Stimulated activated CD4-positive, alpha-beta T cell treated with anti-CD3 and anti-CD28 coated beads, Interleukin-4, amount 100 ng/mL, for 24 hours (primary cell): ENCODE measurements at places on chromosomes 1 and 21.

DNA sequence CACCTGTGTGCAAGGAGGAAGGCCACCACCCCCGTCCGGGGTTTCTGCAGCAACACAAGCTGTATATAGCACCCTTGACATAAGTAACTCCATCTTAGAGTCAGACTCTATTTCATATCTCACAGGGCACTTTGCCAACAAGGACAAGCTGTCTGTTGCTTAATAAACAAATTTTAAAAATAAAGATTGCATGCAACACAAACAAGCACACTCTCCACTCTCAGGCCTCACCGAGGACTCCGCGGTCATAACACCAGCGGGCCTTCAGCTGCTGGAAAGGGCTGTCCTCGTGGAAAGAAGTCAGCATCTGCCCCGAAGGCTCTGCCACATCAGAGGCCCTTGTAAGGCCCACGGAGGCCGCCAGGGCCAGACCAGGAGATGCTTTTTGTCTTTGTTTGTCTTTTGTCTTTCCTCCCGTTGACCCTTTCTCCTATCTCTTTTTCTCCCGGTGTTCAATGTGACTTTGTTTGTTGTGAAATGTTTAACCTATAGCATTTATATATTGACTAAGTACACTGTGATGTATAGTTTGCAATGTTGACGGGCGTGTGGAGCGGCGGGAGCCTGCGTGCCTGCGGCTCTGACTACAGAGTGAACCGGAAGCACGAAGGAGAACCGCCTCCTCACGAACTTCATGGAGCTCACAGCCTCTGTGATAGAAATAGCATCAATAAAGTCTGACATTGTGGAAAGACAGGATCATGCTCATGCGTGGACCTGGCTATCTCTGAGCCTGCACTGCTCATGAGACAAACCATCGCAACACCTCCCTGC is 24.1 kb downstream of the MEGF6 start:
- no peak for DNase-seq

DNA sequence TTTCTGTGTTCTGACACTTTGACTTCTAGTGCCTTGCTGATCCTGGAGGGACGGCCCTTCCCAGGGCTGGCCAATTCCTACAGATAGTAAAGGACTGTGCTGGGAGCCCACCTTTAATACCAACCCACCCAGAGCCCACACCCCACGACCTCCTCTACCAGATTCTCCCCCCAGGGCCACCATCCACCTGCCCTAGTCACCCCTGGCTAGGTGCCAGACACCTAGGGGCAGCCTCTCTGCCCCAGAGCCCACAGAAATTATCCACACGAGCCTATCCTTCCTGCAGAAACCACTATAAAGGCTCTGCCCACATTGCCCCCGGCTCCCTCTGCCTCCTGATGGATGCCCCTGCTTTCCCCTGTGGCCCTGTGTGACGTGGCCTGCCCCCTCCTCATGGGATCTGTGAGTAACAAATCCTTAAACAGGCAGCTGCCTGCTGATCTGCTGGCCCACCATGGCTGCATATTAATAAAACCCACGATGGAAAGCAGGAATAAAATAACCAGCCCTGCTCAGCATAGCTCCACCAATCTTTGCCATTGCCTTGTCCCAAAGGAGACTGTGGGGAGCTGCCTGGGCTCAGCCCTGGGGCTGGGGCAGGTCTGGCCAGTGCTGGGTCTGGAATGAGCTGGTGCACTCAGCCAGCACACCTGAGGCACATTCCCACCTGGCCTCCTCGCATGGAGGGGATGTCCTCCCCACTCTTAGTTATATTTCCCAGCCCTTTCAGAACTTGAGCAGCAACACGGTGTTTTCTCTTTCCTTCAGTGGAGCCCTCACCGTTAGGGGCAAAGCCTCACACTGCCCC is 488.5 kb downstream of the NPHP4 start:
- no peak for DNase-seq

- DNase-seq = no peak
Measured at GRCh38 chr1:4616831-4617465, 37.5 kb upstream of the AJAP1 start.

- DNase-seq = no peak
Measured at GRCh38 chr1:179137617-179138255, 55.9 kb downstream of the TOR3A start.

DNA sequence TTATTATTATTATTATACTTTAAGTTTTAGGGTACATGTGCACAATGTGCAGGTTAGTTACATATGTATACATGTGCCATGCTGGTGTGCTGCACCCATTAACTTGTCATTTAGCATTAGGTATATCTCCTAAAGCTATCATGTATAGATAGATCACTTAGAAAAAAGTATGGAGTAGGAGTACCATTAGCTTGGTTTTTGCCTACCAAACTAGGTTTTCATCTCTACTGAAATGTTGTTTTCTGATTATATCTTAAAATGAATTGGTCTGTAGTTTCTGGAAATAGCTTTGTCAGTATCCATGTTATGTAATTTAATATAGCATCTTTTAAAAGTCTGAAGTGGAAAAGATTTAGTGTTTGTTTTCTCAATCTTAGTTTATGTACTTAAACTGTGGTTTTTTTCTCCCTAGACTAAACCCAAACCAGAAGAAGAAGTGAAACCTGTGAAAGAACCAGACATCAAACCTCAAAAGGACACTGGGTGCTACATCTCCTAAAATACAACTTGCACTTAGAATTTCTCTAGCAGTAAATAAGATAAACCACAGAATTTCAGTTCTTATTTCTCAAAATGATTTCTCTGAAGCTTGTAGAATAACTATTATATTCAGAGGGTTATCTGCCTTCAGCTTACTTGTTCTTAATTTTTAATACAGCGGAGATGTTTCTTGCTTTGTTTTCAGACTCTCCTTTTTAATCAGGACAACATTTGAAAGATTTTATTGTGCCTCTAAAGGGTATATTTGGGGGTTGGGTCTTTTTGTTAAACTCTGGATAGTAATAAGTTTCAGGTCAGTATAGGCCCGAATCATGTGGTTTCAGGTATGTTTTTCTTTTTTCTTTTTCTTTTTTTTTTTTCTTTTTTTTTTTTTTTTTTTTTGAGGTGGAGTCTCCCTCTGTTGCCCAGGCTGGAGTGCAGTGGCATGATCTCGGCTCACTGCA is 4.5 kb upstream of the FAM177B start:
- DNase-seq = no peak

DNA sequence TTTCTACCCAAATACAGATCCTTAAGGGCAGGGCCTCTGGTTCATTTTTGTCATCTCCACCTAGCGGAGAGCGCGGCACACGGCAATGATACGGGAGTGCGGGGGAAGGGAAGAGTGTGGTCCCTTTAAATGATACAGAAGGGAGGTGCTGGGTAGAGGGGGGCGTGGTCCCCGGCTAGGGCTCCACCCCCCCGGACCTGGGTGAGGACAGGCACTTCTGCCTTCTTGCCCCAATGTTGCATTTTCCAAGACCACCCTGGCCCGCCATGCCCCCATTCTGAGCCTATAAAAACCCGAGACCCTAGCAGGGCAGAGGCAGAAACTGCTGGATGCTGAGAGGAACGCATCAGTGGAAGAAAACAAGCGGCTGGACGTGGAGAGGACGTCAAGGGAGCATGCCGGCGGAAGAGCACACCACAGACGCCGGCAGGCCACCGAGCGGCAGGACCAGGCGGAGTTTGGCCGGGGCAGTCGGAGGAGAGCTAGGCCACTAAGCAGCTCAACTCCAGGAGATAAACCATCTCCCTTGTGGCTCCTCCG is 30.0 kb downstream of the LRRC3 start:
- DNase-seq = peak; percentile 8

DNA sequence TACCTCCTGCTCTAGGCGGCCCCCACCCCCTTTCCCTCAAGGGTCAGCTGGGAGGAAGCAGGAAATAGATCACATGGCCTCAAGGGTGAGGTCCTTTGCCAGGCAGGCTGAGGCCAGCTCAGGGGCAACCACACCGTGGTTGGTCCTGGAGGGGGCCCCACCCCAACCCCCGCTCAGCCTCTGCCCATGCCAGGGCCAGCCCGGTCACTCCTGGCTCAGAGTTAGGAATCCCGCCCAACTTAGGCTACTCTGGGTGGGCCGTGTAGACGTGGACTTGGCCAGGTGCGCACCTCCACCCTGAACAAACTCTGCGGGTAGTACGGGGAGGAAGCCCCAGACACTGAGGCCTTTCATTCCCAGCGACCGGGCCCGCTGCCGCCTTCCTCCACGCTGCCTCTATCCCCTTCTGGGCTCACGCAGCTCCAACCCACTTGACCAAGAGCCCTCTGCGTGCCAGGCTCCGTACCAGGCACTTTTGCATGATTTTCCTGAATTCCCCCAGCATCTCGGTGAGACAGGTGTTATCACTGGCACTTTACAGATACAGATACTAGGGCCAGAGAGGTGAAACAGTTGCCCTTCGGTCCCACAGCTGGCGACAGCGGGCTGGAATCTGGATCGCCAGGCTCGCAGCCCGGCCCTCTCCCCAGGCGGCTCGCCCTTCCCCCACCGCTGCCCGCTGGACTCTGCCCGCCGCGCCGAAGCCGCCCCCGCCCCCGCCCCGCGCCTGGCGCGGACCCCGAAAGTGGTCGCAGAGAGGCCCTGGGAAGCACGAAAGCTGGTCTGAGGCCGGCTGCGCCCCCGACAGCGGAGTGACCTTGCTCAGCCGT is 769 bp downstream of the GALE start:
- DNase-seq = peak; percentile 26

GRCh38 chr1:115324649-115325420 is 13.2 kb downstream of the NGF start:
- DNase-seq = no peak

GRCh38 chr1:5620997-5621396 is 371.2 kb downstream of the NPHP4 start:
- DNase-seq = no peak

DNA sequence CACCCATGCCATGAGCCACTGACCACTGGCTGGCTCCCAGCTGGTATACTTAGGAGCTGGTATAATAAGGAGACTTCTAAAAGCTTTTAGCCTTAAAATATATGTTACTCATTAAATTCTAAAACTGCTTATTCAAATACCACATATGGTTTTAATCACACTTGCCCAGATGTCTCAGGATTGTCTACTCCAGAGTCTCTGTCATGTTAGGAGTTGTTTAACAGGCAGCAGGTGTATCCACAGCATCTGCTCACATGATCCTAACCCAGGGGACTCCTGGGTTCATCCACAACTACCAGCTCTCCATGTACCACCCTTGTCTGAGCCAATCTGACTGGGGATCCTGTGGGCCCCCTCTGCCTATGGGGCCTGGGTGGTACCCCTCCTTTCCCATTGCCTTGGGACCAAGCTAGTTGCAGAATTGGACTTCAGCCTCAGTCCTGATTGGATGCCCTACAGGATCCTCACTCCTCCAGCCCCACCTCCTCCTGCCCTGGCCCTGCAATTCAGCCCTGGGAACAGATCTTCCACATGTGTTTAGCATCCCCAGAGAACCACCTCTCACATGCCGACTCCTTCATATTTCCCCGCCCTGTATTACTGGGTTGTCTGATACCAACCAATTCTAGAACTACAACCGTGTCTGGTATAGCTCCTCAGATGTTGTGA is 61.3 kb downstream of the BCAR3 start:
- DNase-seq = no peak

- no peak for DNase-seq
Measured at GRCh38 chr1:165129568-165130164, 226.8 kb downstream of the LMX1A start.

DNA sequence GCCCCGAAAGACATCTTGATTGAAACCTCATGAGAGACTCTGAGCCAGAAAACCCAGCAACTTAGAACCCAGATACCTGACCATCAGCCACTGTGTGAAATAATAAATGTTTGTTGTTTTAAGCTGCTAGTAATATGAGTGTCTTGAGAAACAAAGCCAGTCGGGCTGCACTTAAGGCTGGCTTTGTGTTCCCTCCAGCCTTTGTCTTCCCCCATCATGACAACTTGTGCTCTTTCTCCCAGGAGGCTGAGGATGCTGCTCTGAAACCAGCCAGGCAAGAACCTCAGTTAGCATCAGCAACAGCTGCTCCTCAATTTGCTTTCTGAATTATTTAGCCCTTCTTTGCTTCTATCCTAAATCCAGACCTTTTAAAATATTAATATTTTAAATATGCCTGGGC is 78.2 kb downstream of the SLC16A1 start:
- no peak for DNase-seq

DNA sequence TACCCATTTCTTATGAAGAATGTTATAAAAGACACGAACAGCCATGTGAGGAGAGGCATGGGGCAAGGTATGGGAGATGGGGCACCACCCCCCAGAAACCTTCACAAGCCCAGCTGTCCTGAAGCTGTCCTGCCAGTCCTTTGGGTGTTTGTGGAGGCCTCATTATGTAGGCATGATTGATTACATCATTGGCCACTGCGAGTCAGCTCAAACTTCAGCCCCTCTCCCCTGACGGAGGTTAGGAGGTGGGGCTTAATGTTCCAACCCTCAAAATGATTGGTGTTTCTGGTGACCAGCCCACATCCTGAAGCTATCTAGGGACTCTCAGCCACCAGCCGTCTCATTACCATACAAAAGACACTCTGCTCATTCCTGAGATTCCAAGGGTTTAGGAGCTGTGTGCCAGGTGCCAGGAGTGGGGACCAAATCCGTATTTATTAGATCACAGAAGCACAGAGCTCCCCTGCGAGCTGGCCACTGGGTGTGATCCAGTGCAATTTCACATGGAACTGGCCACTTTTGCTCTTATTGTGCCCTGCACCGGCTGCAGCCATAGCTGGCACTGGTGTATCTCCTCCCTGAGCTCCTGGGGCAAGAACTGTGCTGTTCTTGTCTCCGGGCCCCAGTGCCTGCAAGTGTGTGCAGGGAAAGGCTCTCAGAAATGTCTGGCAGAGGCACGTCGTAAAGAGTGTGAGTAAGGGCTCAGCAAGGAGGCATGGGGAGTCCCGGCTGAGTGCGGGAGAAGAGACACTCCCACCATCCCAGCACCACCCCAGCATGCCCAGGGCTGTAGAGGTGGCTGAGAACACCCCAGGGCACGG is 10.5 kb downstream of the KIAA1614 start:
- no peak for DNase-seq

DNA sequence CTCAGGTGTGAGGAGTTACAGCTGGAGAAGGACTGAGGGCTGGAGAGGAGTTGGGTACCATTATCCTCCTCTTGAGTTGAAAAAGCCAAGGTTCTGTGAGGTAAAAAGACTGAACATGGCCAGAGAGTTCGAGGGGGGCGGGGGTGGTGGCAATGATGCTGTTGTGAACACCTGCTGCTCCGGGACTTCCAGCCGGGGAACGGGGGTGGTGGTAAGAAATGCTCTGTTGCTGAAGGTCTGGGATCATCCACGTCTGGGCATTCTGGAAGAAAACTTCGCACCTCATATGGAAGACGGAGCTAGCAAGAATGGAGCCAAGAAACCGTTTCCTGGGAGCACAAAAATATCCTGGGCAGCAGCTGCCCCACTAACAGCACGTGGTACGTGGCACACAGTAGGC is 20.1 kb upstream of the ALPL start:
- DNase-seq = no peak

GRCh38 chr1:212981571-212982328 is 31.4 kb downstream of the VASH2 start:
- no peak for DNase-seq

DNA sequence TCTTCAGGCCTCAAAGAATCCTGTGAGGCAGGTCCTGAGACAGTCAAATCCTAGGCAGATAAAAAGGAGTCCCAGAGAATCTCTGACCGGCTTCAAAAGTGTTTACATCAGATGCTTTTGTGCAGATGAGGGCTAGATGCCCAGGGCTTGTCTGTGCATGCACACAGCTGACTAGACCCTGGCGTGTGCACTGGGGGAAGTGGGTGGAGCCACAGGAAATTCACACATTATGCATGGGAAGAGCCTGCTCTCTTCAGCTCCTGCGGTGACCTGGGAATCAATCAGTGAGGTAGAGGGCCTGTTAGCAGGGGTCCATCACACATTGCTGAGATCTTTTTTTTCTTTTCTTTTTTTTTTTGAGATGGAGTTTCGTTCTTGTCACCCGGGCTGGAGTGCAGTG is 36.6 kb upstream of the NHLH2 start:
- DNase-seq = no peak
